ENCODE measurements at places on chromosomes 6 and 20.

GRCh38 chr6:36487698-36488097 is 44.9 kb downstream of the KCTD20 start:
- no peak for DNase-seq

- DNase-seq, result no peak
Measured at GRCh38 chr6:75997696-75998095, 74.8 kb downstream of the IMPG1 start.

GRCh38 chr6:36478051-36478526 is 35.3 kb downstream of the KCTD20 start:
- no peak for DNase-seq

DNA sequence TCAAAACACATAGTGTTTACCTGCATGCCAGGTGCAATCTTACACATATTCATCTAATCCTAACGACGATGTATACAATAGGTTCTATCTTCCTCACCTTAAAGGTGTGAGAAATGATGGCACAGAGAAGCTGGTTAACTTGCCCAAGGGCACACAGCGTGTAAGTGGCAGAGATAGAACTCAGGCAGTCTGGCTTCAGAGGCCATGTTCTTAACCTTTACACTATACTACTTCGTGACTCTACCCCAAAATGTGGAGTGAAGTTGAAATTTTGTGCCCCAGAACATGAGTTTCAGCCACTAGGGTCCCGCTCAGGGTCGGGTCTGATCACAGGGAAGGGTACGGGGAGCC is 584 bp downstream of the VPS52 start:
- no peak for DNase-seq

- DNase-seq, result no peak
Measured at GRCh38 chr6:20706238-20706938, 172.1 kb downstream of the CDKAL1 start.

- no peak for DNase-seq
Measured at GRCh38 chr6:84399003-84399402, 171.6 kb upstream of the CEP162 start.

- DNase-seq, result no peak
Measured at GRCh38 chr6:139533573-139534471, 159.4 kb upstream of the CITED2 start.

DNA sequence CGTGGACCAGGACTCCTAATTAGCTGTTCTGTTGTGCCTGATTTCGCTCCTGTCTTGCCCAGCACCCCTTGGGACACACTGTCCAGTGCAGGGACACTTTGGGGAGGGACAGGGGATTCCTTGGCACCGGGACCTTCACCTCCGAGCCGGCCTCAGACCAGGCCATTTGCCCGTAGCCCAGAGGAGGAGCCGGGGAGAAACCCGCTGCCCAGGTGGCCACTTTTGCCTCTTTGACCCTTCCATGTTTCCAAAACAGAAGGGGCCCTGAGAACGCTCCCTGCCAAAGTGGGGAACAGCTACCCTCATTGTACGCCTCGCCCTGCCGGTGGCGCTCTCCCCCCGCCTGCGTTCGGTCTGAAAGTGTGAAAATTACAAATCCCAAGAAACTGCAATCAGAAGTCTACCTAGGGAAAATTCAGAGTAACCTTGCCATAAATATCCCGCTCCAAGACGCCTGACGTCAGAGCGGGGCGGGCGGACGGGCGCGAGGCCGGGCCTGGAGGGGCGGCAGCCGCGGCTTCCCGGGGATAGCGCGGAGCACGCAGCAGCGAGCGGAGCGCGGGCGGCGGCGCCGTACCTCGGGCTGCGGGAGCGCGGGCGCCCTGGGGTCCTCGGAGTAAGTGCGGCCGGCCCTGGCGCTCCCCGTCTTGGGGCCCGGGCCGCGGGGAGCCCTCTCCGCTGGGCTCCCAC is at the start of gene DAAM2:
TSS of gene DAAM2 (plus strand) at position 527 of the 690 bp plus-strand sequence. CDS start 63,927 bp downstream, outside the sequence.
- DNase-seq, result no peak

Data from stimulated activated CD8-positive, alpha-beta memory T cell treated with anti-CD3 and anti-CD28 coated beads, Interleukin-4, amount 100 ng/mL, for 24 hours (primary cell).